ENCODE measurements at places on chromosomes 2 and 18.

DNA sequence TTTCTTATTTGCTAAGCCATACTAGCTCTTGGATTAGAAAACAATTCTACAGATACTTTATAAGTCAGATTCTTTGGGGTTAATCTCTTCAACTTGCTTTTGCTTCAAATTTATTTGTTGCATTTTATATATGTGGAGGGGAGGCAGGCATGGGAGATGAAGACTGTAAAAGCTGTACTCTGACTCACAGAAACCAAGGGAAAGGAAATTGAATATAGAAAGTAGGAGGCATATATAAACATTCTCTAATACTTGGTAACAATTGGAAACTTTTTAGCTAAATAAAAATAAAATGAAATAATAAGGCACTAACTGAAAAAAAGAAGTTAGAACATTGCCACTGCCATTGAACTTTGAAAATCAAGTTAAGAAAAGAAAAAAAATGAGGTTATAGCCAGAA is 21.3 kb downstream of the PLA2R1 start:
- DNase-seq = no peak

DNA sequence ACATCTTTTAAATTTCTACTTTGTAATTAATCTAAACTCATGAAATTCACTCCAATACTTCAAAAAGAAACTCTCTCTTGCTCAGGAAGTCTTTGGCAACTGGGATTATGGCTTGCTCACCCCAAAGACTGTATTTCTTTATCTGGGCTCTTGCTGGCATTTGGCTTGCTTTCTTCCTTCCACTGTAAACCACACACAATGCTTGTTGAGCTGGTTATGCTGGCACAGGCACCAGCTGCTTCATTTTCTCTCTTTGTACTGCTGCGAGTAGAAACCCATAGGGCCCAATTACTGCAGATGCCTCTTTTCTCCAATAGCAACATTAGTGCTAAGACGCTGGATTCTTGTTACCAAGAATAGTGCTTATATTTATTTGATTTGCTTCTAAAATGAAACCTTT is 51.4 kb downstream of the SLC38A11 start:
- DNase-seq = no peak

GRCh38 chr2:41719756-41720155 is 328.1 kb upstream of the PKDCC start:
- DNase-seq = no peak

- no peak for DNase-seq
These were observed at the start of gene GNAL for GRCh38 chr18:11688972-11689668. Gene GNAL (plus strand): TSS chr18:11689264. CDS start chr18:11689564, 300 bp downstream.

DNA sequence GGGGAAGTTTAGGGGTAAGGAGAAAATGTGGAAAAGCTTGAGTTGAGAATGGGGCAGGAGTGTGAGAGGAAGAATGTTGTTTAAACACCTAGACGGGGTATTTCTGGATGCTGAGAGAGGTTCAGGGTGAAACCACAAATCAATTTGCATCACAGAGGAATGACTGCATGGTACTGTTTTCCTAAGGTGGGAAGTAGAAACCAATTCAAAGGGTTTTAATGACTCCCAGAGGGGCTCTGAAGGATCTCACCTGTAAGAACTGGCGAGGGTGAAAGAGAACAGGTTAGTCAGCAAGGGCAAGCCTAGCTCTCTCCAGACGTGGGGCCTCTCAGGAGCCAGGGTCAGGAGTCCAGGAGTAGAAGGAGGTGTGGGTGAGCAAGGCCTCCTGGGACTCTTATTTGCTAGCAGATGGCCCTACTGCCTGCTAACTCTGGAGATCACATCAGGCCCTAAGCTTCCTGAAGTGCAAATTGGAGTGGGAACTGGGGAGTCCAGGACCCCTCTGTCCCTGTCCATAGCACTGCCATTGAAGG is 133.0 kb upstream of the CELF4 start:
- DNase-seq = no peak

DNA sequence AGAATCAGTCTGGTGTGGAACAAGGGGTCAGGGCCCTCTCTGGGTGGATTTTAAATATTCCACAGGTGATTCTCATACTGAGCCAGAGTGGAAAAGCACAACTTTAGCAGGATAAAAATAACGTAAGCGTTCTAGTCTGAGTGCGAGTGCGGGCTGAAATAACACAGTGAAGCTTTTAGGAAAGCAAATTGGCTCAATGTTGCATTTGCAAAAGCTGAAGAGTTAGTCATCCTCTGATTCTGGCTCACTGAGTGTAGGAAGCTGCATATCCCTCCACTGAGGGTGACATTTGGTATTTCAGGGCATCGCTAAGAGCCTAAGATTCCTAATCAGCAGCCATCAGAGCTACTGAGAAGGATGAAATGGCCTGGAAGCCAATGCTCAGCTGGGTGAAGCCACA is 134.7 kb downstream of the RIF1 start:
- no peak for DNase-seq

- no peak for DNase-seq
These were observed 19.6 kb upstream of the SERPINB11 start for GRCh38 chr18:63683152-63683551.

DNA sequence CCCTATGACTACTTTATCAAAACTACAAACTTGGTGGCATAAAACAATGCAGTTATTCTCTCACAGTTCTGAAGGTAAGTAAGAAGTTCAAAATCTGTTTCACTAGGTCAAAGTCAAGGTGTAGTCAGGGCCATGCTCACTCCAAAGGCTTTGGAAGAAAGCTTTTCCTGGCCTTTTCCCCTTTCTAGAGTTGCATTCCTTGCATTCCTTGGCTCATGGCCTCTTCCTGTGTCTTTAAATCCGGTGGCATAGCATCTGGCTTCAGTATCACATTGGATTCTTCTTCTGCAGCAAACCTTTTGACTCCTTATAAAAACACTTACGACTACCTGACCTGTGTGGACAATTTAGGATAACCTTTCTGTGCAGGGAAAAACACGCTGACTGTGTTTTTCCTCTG is 543.5 kb upstream of the HNMT start:
- no peak for DNase-seq

Measured in activated T-helper 1 cell treated with Interleukin-2 at 50 U/mL for 16 hours (primary cell).